Activated naive CD4-positive, alpha-beta T cell (primary cell): ENCODE measurements at places on chromosomes 1 and 21.

DNA sequence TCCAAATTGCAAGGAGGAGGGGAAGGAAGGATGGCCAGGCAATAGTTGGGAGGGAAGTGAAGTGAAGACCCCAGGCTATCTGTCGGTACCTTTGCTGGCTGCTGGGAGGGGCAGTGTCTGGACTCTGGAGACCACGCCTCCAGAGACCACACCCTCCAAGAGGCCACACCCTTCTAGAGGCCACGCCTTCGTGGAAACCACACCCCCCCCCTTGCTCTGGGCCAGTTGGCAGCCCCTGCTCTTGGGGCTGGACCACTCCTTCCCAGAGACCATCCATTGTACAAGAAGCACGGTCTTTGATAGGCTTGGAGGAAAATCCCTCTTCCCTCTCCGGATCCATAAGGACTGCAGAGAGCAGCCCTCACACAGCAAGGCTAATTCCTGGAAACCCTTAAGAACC lies 73.1 kb downstream of the RYR2 start:
- no peak for DNase-seq

- DNase-seq, result peak; percentile 34
These were observed at the start of gene CROCC for GRCh38 chr1:16921391-16922185. TSS of gene CROCC (plus strand) at chr1:16921931. CDS start at chr1:16922019, 88 bp downstream.

- DNase-seq, result no peak
These were observed 43.4 kb downstream of the IGSF5 start for GRCh38 chr21:39788383-39788782.

DNA sequence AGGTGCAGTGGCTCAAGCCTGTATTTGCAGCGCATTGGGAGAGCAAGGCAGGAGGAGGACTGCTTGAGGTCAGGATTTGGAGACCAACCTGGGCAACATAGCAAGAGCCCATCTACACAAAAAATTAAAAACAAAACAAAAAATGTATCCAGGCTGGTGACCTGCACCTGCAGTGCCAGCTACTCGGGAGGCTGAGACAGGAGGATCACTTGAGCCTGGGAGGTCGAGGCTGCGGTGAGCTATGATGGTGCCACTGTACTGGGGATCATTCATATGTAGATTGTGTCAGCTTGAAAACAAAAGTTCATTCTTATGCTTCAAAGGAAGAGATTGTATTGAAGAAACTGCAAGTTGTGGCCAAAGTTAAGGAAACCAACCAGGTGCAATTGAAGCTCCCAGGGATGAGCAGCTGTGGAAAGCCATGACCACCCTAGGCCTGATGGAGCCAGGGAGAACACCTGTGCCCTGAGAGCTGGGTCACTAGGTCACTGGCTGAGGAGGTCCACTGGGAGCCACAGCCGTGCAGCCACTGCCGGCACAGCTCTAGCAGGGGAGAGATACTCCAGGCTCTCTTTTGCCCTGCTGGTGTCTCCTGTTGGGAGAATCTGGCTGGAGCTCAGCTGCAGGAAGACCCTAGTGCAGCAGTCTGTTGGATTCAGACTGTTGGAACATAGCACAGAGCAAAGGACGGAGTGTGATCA lies 13.3 kb upstream of the BRWD1 start:
- no peak for DNase-seq
